NCI-H82 (cell line): ENCODE measurements at places on chromosomes 13 and 19.

DNA sequence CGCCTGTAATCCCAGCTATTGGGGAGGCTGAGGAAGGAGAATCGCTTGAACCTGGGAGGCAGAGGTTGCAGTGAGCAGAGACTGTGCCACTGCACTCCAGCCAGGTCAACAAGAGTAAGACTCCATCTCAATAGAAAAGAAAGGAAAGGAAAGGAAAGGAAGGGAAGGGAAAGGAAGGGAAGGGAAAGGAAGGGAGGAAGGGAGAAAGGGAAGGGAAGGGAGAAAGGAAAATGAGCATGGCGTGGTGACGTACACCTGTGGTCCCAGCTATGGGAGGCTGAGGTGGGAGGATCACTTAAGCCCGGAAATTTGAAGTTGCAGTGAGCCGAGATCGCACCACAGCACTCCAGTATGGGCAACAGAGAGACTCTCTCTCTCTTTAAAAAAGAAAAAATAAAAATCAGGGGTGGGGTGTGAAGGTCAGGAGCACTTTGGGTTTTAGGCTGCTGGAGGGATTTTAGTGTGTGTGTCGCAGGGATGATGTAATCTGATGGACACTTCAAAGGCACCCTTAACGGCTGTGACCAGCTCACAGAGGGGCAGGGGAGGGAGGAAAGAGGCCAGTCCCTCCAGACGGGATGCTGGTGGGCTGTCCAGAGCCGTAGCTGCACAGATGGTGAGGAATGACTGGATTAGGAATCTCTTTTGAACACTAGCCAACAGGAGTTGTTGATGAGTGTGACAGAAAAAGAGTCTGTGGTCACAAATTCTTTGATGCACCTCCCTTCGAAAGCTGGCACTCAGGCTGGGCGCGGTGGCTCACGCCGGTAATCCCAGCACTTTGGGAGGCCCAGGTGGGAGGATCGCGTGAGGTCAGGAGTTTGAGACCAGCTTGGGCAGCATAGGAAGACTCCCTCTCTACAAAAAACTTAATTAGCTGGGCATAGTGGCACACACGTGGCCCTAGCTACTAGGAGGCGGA is 27.6 kb downstream of the TMPRSS9 start:
- DNase-seq: peak; percentile 83

DNA sequence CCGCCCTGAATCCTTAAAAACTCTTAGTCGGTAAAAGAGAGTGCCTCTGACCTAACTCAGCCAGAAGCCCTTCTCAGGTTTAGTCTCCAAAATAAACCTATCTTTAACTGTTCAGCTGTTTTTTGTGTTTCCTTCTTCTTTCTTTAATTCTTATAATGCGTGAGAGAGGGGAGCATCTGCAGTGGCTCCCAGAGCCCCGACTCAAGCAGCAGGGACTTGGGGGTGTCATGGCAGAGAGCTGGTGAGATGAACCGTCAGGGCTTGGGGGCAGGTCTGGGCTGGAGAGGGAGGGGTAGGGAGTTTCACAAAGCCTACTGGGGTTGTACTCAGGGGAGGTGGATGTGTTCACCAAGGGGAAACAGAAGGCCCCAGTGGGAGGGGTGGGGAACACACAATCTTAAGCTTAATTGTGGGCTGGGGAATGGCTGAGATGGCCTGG is 16.8 kb upstream of the SIGLEC6 start:
- no peak for DNase-seq

DNA sequence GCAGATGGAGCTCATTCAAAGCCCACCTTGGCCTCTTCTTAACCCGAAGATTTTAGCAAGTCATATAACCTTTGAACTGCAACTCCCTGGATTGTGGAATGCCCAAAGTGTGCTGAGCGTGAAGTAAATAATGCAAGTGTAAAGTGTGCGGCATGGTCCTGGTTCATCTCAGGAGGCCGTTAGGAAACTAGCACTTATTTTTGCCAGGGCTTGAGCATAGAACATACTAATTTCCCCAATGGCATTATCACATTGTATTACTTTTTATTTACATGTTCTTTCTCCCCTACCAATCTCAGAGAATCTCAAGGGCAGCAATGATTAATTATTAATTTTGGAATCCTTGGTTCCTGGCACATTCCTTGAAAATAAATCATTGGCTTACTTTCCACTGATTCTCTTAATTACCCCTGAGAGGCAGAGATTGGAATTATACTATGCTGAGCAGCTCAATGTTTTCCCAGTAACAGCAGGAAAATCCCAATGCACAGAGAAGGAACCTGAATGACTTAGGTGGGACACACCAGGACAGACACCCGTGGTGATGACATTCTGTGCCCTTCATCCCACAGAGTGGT is 128.8 kb upstream of the GJB6 start:
- DNase-seq: no peak

DNA sequence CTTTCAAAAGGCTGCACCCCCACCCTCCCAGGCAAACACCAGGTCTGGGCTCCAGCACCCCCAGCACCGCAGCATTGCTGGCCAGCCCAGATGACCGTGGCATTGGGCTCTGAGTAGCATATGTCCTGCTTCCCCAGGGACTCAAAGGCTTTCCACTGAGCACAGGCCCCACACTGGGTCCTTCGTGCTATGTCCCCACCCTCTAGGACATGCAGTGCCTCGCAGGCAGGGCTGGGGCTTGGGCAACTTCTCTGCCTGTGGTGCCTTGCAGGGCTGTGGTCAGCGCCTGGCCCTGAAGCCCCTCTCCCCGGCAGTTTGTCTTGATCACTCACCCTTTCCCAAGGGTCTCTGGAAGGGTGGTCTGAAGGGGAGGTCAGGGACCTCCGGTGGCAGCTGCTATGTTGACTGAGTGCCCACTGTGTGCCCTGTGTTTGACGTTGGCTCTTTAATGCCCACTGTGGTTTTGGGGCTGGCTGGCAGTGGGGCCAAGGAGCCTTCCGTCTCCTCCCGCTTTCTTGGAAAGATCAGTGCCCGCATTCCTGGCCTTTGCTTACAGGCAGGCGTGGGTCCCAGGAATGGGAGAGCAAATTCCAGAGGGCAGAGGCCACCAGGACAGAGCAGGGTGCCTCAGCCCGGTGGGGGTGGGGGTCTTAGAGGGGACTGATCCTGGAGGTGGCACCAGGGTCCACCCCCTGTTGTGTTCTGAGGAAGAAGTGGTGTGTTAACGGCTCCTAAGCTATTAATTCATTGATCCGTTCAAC is 20.3 kb upstream of the CRTC1 start:
- DNase-seq: no peak

- no peak for DNase-seq
Measured at GRCh38 chr13:99484473-99484872, 16.8 kb upstream of the TM9SF2 start.

DNA sequence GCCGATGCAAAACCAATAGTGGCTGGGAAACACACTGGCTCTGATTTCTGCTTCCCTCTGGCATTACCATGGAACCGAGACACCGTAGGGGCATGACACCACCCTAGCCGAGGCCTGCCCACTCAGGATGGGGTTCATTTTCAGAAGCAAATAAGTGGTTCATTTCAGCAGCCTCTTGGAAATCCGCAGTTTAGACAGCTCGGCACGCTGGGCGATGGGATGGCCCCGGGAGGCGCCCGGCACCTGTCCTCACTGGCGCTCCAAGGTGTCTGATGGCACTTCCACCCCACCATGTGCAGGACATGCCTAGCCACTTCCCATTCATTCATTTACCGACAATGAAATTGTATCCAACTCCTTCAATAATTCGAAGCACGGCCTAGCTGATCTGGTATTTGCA is 33.8 kb downstream of the KLF2 start:
- DNase-seq: no peak

- DNase-seq: peak; percentile 35
Measured at GRCh38 chr13:73738626-73739025, 395.6 kb downstream of the KLF12 start.

- DNase-seq: no peak
Measured at GRCh38 chr19:15212711-15213110, 11.9 kb upstream of the NOTCH3 start.

- DNase-seq: peak; percentile 47
Measured at GRCh38 chr13:105159841-105160240, 1375.6 kb downstream of the EFNB2 start.

DNA sequence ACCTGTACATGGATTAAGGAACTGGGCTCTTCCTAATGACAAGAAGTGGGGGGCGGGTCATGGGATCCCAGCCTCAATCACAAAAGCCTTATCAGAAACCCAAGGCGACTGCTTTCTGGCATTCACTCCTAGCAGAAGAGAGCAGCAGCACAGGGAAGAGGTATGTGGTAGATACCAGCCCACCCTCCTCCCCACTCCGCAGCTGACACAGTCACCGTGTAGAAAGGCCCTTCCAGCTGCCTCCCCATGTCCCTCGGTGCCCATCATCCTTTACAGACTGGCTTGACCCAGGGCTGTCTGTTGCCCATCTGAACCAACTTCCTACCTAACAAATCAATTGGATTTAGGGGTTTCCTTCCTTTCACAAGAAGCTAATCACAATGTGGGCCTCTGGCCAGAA is 3.1 kb upstream of the DHRS12 start:
- DNase-seq: peak; percentile 24

- peak; percentile 72 for DNase-seq
Measured at GRCh38 chr13:113666951-113667701, at the start of gene GRK1. GRK1 (plus strand) TSS chr13:113667219; CDS start chr13:113667387, 168 bp downstream.

- DNase-seq: no peak
Measured at GRCh38 chr13:45464141-45464686, 525 bp upstream of the COG3 start.

- DNase-seq: peak; percentile 74
Measured at GRCh38 chr19:51398096-51398704, 7.8 kb upstream of the C19orf84 start.

DNA sequence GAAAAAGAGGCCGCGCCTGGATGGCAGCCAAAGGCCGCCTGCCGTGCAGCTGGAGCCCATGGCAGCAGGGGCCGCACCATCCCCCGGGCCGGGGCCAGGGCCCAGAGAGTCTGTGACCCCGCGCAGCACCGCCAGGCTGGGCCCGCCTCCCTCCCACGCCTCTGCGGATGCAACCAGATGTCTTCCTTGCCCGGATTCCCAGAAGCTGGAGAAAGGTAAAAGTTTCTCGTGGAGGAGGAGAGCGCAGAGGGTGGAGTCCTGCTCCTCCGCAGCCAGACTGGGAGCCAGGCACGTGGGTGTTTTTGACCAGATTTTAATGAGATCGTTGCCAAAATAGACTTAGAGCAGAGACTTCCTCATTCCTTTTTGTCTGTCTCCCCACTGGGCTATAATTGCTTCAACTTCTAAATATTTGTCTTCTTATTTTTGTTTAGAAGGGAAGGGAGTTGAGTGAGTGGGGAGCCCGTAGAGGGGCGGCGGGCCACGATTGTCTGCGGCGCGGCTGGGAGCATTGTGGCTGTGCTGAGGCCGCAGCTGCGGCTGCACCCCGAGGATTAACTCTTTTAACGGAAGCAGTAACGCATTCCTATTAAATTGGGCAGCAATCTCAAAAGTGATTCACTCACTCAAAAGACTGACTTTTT is 22.8 kb upstream of the NDUFS7 start:
- DNase-seq: peak; percentile 52

DNA sequence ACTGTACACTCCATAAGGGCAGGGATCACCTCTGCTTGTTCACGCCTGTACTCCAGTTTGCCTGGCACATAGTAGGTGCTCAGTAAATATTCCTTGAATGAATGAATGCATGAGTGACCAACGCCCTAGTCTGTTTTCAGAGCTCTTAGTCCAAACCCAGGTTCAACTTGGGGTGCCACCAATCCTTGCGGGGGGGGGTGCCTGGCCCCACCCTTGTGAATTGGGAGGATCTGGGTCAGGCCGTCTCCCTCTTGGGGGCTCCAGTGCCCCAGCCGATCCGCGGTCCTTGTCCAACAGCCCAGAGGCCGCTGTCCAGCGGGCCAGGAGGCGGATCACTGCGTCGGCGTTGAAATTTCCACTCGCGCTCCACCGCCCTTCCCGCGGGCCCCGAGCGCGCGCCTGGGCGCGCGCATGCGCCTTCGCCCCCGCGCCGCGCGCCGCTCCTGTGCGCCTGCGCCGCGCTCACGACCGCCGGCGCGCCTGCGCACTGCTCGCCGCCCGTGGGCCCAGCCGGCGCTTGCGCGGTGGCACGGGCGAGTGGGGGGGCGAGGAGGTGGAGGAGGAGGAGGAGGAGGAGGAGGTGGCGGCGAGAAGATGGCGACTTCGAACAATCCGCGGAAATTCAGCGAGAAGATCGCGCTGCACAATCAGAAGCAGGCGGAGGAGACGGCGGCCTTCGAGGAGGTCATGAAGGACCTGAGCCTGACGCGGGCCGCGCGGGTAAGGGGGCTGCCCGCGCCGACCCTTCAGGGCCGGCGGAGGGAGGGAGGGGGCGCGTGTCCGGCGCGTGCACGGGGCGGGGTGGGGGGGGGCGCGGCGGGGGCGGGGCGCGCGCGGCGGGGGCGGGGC is at the start of gene CRTC1:
CRTC1 (plus strand) TSS at position 572 of the 849 bp plus-strand sequence; CDS start at position 595, 23 bp downstream.
- DNase-seq: peak; percentile 95

DNA sequence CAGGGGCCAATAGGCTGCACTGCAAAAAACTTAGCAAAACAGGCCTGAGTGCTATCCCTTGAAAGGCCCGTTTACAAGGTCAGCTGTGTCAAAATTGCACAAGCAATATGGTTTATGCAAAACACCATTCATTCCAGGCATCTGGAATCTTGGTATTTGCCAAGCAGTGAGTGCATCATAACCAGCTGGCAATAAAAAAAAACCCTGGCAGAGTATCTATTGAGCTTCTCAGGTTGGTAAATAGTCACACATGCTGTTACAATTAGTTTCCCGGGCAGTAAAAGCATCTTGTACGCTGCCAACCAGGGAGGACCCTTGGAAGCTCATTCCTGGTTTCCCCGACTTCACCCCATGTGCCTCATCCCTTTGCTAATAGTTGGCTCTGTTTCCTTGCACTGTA is 21.3 kb downstream of the ZNF77 start:
- DNase-seq: no peak

DNA sequence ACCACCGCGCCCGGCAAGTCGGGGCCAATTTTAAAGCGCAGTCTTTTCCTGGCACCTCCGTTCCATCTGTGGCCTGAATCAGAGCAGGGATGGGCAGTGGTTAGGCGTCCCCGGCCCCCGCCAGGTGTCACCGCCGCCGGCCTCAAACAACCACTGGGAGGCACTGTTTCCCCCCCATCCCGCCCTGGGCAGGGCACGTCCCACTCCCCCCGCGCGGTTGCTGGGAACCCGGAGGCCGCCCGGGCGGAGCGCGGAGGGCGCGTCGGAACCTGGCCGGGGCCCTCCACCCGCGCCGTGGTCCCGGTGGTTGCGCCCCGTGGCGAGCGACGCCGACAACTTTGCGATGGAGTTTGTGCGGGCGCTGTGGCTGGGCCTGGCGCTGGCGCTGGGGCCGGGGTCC is at the start of gene GRIN3B:
GRIN3B (plus strand) TSS at position 325 of the 400 bp plus-strand sequence; CDS start at position 344, 19 bp downstream.
- peak; percentile 69 for DNase-seq

DNA sequence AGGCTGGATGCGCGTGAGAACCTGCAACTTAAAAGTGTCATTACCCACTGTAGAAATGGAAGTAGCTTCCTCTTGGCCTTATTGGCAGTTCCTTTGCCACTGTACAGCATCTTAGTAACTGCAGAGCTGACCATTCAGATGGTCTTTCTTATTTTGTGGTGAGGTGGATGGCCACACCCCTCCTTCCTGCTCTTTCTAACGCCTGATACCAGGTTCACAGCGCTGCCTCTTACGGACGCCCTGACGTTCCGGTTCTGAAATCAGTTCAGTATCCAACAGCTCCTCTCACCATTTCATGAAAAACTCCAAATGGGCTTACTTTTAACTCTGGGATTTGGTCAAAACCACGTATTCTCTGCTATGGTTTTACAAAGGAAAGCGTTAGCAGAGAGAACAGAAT is 134.6 kb downstream of the ATP11A start:
- no peak for DNase-seq

- DNase-seq: no peak
Measured at GRCh38 chr13:72990953-72991352, 67.9 kb upstream of the KLF5 start.

- DNase-seq: no peak
Measured at GRCh38 chr19:19110410-19111135, 27.7 kb downstream of the TMEM161A start.

- DNase-seq: no peak
Measured at GRCh38 chr13:36192166-36192565, 22.2 kb downstream of the SOHLH2 start.

GRCh38 chr19:12642506-12642905 is 24.0 kb downstream of the MAN2B1 start:
- no peak for DNase-seq
